ENCODE measurements at places on chromosomes 6 and 20.

GRCh38 chr6:2020909-2021308, 224.5 kb downstream of the GMDS start:
- H3K27ac ChIP-seq: no peak overlapping the region
- no peaks in the 10 kb centered on the region for H3K27me3 ChIP-seq
- no peak overlapping the region for H3K4me3 ChIP-seq
- H3K36me3 ChIP-seq: no peaks in the 10 kb centered on the region
- peak; percentile 66 for DNase-seq
- no peaks in the 10 kb centered on the region for H3K4me1 ChIP-seq

- H3K4me1 ChIP-seq: peaks cover 37% of the 10 kb centered on the region
- DNase-seq: peak; percentile 94
- H3K4me3 ChIP-seq: no peak overlapping the region
- H3K36me3 ChIP-seq: no peaks in the 10 kb centered on the region
- H3K27ac ChIP-seq: peak overlapping the region; percentile 65
These were observed 39.6 kb upstream of the GFOD1 start for GRCh38 chr6:13526727-13527670.

GRCh38 chr20:40464731-40465208, 224.3 kb downstream of the MAFB start:
- no peaks in the 10 kb centered on the region for H3K4me1 ChIP-seq
- H3K36me3 ChIP-seq: no peaks in the 10 kb centered on the region
- H3K27me3 ChIP-seq: no peaks in the 10 kb centered on the region
- DNase-seq: no peak
- H3K4me3 ChIP-seq: no peak overlapping the region

- no peaks in the 10 kb centered on the region for H3K36me3 ChIP-seq
- H3K27ac ChIP-seq: peak overlapping the region; percentile 58
- H3K27me3 ChIP-seq: no peaks in the 10 kb centered on the region
- peaks cover 51% of the 10 kb centered on the region for H3K4me1 ChIP-seq
These were observed 133.9 kb upstream of the NEDD9 start for GRCh38 chr6:11366183-11366933.

- H3K4me3 ChIP-seq: no peak overlapping the region
- H3K4me1 ChIP-seq: peaks cover 32% of the 10 kb centered on the region
These were observed 9.4 kb downstream of the SNX9 start for GRCh38 chr6:157832250-157832967.

DNA sequence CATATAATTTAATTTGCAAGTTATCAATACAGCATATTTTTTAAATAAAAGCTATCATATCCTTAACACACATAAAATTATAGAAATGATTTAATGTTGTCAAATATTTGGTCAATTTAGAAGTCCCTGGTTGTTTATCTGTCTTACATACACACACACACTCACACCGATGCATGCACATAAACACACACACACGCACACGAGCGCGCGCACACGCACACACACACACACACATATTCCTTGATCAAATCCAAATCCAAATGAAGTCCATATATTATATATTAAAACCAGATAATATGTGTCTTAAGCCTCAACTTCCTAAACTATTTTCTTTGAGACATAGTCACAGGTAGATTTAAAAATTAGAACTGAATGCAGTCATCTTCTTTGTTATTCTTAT, 120.3 kb downstream of the CLVS2 start:
- H3K27ac ChIP-seq: no peak overlapping the region
- H3K36me3 ChIP-seq: no peaks in the 10 kb centered on the region
- no peaks in the 10 kb centered on the region for H3K4me1 ChIP-seq
- H3K4me3 ChIP-seq: no peak overlapping the region
- no peaks in the 10 kb centered on the region for H3K27me3 ChIP-seq

DNA sequence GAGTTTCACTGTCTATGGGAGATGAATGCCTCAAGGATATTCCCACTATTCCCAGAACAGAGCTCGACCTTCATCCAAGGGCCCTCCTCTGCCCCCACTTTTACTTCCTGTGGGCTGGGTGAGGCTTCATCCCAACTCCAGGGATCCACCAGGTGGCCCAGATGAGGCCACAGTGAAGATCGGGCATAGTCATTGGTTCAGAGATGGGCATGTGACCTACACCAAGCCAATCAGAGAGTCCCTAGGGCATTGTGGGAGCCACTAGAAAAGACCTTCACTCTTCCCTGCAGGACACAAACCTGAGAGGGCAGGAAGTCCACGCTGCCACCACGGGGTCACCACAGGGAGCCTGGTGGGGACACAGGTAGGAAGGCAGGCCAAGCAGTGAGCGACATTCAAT, 72.9 kb upstream of the SLC22A16 start:
- H3K27ac ChIP-seq: no peak overlapping the region
- DNase-seq: no peak
- H3K36me3 ChIP-seq: no peaks in the 10 kb centered on the region
- no peak overlapping the region for H3K4me3 ChIP-seq

DNA sequence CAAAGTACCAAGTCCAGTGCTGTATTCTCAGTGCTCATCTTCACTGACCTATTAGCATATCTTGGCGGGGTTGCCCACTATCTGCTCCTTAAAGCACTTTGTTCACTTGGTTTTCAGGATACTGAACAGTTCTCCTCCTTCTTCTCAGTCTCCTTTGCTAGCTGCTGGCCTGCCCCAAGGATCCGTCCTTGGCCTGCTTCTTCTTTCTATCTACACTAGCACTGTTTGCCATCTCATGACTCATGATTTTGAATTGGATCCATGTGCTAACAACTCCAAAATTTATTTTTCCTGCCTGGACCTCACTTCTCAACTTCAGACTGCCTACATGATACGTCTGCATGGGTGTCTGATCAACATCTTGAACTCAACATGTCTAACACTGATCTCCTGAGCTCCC, 15.5 kb downstream of the TPD52L1 start:
- no peak for DNase-seq
- no peaks in the 10 kb centered on the region for H3K36me3 ChIP-seq
- H3K4me1 ChIP-seq: no peaks in the 10 kb centered on the region
- H3K27ac ChIP-seq: no peak overlapping the region

GRCh38 chr6:45655745-45656476, 278.2 kb upstream of the SUPT3H start:
- no peak overlapping the region for H3K4me3 ChIP-seq
- peak; percentile 51 for DNase-seq
- H3K27me3 ChIP-seq: no peaks in the 10 kb centered on the region
- peaks cover 38% of the 10 kb centered on the region for H3K4me1 ChIP-seq
- peak overlapping the region; percentile 34 for H3K27ac ChIP-seq

GRCh38 chr6:94217836-94218235, 798.5 kb upstream of the EPHA7 start:
- H3K36me3 ChIP-seq: no peaks in the 10 kb centered on the region
- no peaks in the 10 kb centered on the region for H3K27me3 ChIP-seq

- no peak for DNase-seq
- H3K27ac ChIP-seq: no peak overlapping the region
- no peaks in the 10 kb centered on the region for H3K36me3 ChIP-seq
- H3K4me3 ChIP-seq: no peak overlapping the region
- H3K4me1 ChIP-seq: no peaks in the 10 kb centered on the region
These were observed 111.1 kb downstream of the BTBD3 start for GRCh38 chr20:12028771-12029170.

DNA sequence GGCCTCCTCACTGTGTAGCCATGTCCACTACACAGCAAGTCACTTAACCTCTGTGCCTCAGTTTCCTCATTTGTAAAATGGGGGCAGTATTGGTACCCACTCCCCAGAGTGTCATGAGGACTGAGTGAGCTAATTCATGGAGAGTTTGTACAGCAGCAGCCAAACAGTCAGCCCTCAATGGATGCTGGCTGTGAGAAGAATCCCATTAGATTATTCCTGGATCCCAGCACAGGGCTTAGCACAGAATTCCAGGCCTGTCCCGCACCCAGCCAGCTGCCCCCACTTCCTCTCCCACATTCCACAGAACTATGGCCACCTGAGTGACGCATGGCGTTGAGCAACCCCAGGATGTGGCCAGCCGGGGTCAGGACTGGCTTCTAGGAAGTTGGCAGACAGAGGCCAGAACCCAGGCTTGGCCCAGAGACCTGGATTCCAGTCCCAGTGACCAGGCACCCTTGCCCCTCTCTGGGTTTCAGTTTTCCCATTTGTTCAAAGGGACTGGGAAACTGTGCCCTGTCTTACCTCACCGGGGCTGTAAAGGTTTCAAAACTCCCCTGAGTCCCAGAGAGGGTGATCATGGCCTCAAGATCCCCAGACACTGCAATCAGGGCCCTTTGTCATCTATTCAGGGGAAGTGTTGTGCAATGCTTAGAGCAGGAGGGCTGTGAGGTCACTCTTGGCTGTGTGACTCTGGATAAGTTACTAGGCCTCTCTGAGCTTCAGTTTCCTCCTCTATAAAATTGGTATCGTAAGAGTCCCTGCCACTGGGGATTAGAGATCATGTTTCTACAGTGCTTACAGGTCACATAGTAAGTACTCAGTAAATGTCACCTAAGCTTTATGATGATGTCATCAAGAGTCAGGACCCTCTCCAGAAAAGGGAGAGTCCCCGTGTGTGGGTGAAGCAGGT, 3.0 kb upstream of the TGM2 start:
- peak overlapping the region; percentile 96 for H3K27ac ChIP-seq
- H3K4me3 ChIP-seq: no peak overlapping the region
- peak; percentile 77 for DNase-seq
- H3K36me3 ChIP-seq: no peaks in the 10 kb centered on the region

- no peaks in the 10 kb centered on the region for H3K36me3 ChIP-seq
- no peaks in the 10 kb centered on the region for H3K27me3 ChIP-seq
- H3K4me3 ChIP-seq: no peak overlapping the region
- no peak overlapping the region for H3K27ac ChIP-seq
These were observed 23.1 kb upstream of the CGA start for GRCh38 chr6:87118054-87118453.

DNA sequence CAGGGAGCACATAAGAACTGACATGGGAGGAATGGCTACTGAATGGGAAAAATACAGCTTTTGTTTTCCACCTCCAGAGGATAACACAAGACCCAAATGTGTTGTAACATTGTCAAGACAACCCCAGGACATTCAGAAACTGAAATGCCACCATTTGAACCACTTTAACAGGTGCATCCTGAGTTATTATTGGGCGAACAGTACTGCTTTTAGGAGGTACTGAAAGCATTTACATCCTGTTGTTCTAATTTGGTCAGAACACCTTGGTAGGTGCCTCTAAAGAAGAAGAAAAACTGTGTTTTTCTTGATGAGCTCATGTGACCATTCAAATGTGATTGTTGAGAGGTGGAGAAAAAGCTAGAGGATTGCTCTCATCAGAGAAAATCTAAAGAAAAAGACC, 6.4 kb upstream of the TXNDC5 start:
- no peak overlapping the region for H3K27ac ChIP-seq
- H3K36me3 ChIP-seq: no peaks in the 10 kb centered on the region
- no peak for DNase-seq
- H3K4me1 ChIP-seq: peaks cover 15% of the 10 kb centered on the region
- no peaks in the 10 kb centered on the region for H3K27me3 ChIP-seq

DNA sequence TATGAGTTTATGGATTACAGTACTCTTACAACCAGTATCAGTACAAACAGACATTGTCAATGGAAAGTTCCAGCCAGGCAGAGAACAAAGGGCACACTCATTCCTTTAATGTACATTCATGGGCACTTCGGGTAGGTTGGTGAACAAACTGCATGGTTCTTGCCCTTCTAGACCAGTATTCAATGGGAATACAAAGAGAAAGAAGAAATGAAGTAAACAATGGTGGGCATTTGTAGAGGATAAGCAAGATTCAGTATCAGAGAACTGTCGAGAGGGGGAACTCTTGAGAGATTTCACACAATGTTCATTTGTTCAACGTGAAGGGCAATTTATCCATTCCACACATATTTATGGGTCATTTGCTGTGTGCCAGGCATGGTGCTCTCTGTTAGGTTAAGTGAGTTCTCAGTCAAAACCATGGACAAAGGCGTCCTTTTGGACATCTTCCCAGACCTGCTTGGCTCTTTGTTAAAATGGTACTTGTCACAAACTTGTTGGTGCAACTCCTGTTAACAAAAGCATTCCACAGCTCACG, 714.8 kb downstream of the DHX35 start:
- no peaks in the 10 kb centered on the region for H3K27me3 ChIP-seq
- no peak overlapping the region for H3K4me3 ChIP-seq
- H3K27ac ChIP-seq: no peak overlapping the region
- DNase-seq: peak; percentile 47

DNA sequence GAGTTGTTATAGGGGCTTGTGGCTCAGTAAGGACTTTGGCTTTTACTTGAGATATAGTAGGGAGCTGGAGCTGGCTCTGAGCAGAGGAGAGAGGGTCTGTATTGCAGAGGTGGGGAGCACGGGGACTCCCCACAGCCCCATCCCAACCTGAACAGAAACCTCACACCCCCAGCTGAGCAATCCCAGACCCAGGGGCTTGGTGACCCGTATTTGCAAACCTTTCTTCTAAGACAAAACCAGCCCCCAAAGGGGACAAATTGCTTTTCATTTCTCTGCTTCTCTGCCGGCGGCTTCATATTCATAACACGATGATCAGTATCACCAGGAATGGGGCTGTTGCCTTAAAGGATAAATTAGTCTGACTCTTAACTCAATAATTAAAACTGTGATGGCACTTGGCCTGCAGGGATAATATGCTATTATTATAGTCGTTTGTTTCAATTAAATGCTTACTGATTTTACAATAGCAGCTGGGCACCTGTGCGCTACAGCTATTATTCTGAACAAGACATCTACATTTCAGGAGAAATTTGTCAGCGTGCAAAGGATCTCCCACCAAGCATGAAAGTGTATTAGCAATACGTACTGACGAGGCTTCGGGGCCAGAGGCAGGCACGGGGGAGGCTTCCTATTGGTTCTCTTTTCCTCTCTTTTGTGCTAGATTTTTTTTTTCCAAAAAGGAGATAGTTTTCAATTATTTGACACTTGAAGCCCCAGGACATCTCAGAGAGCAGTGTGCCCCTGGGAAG, 118.1 kb downstream of the TOX2 start:
- H3K4me3 ChIP-seq: no peak overlapping the region
- no peaks in the 10 kb centered on the region for H3K4me1 ChIP-seq
- H3K27ac ChIP-seq: no peak overlapping the region
- no peak for DNase-seq
- H3K27me3 ChIP-seq: no peaks in the 10 kb centered on the region

DNA sequence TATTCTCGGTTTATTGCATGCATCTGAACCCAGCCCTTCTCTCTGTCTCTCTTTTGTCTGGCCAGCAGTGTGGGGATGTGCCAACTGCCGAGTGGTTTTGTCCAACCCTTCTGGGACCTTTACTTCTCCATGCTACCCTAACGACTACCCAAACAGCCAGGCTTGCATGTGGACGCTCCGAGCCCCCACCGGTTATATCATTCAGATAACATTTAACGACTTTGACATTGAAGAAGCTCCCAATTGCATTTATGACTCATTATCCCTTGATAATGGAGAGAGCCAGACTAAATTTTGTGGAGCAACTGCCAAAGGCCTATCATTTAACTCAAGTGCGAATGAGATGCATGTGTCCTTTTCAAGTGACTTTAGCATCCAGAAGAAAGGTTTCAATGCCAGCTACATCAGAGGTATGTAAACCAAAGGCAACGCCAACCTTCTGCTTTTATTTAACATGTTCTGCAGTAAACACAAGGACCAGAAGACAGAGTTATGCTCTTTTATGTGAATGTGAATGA, 65.8 kb downstream of the ADGRG6 start:
- H3K4me1 ChIP-seq: peaks cover 12% of the 10 kb centered on the region
- no peak overlapping the region for H3K4me3 ChIP-seq
- no peak overlapping the region for H3K27ac ChIP-seq
- DNase-seq: no peak
- H3K27me3 ChIP-seq: no peaks in the 10 kb centered on the region

GRCh38 chr20:38250609-38251008, 9.9 kb downstream of the KIAA1755 start:
- H3K27ac ChIP-seq: no peak overlapping the region
- no peaks in the 10 kb centered on the region for H3K4me1 ChIP-seq
- no peak overlapping the region for H3K4me3 ChIP-seq
- no peaks in the 10 kb centered on the region for H3K36me3 ChIP-seq
- DNase-seq: no peak

All from endothelial cell of umbilical vein (primary cell).